ENCODE measurements at places on chromosomes 5 and 9.

- DNase-seq = no peak
Measured at GRCh38 chr5:41748631-41749030, 121.6 kb downstream of the OXCT1 start.

- DNase-seq = no peak
Measured at GRCh38 chr9:36316611-36317317, 58.5 kb upstream of the GNE start.

- DNase-seq = no peak
Measured at GRCh38 chr9:126703002-126703865, 89.5 kb downstream of the LMX1B start.

- no peak for DNase-seq
Measured at GRCh38 chr9:93577078-93577974, 942 bp downstream of the PHF2 start.

GRCh38 chr9:69044240-69045219 lies 9.0 kb downstream of the FXN start:
- DNase-seq = no peak
